ENCODE measurements at places on chromosomes 3 and 15.

DNA sequence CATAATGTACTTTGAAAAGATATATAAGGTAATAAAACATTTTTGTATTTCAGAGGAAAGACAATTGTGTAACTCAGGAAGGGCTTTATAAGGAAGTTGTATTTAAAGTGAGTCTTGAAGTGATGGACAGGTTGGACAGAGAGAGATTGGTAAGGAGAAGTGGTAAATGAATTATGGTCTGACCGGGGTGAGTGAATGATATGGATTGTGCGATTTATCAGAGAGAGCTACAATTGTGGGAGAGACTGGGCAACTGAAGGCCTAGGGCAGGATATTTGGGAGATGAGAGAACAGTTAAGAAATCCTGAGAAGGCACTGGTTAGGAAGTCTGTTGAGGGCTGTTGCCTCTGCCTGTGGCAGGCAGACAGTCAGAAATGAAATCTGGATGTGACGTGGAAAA is 14.8 kb downstream of the IL1RAP start:
- no peak for DNase-seq

DNA sequence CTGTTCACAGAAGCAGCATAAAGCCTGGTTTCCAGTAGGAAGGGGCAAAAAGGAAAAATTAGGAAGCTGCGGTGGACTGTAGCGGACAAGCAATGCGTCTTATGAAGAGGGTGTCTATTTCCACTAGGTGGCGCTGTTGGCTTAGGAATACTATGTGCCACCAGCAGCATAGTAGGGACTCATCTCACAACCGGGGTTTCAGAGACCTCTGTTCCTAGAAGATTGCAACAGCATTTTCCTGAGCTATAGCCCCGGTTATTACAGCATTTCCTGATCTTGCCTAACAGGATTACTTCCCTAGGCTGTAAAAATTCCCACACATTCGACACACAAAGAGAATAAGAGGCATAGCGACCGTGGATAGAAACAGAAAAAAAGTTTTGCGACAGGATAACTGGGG is 683.0 kb downstream of the TBL1XR1 start:
- no peak for DNase-seq

DNA sequence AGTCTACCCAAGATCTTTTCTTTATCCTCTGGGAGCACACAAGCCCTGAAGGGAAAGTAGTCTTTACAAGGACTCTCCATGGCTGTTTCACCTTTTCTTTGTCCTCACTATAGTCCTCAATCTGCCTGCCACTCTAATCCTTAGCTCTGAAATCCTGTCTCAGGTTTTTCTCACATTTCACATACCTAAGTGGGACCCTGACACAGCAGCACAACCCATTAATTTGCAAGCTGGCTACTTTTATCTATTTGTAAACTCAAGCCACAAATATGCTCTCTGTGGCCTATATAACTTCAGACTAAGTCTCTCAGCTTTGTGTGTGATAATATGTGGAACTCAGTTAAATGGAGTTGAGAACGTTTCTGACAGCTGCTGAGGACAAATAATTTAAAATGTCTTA is 19.8 kb downstream of the SIN3A start:
- no peak for DNase-seq

GRCh38 chr3:70947579-70947978 is 635.1 kb upstream of the MDFIC2 start:
- DNase-seq = no peak

GRCh38 chr3:5233026-5233425 is 45.5 kb downstream of the EDEM1 start:
- DNase-seq = no peak

- no peak for DNase-seq
Observed at GRCh38 chr15:63318344-63318743, 40.9 kb downstream of the APH1B start.

GRCh38 chr3:64739971-64740631 is 52.3 kb upstream of the ADAMTS9 start:
- DNase-seq = no peak

GRCh38 chr15:91992945-91993344 is 139.4 kb downstream of the SLCO3A1 start:
- DNase-seq = no peak

GRCh38 chr15:51907136-51907862 is 64.3 kb downstream of the LEO1 start:
- no peak for DNase-seq

- no peak for DNase-seq
Observed at GRCh38 chr3:141465221-141465620, 21.6 kb upstream of the RASA2 start.

GRCh38 chr3:142633073-142633472 is 36.9 kb downstream of the PLS1 start:
- DNase-seq = no peak

DNA sequence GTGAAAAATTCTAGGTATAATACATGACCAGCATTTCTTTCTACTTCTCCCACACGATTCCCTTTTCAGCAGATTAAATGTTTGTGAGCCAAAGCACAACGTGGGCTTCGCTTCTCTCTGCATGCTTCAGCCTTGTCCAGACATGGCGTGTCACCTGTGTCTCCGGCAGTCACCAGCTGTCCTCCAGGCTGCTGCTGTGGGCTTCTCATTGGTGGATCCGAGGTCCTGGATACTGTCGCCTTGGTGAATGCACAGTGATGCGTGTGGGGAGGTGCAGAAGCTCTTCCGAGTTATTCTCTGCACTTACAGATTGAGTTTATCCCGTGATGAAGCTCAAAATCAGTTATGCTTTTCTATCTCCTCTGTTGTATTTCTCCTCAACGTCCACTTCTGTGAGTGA is 23.0 kb upstream of the GOLGA8J start:
- DNase-seq = no peak

DNA sequence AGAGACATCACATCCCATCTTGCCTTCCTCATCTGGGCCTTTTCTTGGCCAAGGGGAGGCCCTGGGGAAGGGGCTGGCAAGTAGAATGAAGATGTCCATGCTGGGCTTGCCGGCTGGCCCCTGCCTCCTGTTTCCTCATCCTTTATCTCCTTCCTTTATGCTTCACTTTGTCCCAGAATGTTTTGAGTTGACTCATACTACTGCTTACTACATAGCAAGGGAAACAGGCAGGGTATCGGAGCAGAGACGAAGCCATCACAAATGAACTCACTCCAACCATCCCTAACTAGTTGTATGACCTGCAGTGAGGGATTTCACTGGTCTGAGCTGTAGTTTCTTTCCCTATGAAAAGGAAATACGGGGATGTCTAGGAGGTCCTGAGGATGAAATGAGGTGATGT is 66.0 kb downstream of the CHDH start:
- DNase-seq = no peak

- DNase-seq = no peak
Observed at GRCh38 chr15:70633103-70633831, 130.1 kb downstream of the UACA start.

All from stimulated activated CD8-positive, alpha-beta memory T cell treated with anti-CD3 and anti-CD28 coated beads, Interleukin-4, amount 100 ng/mL, for 24 hours (primary cell).